ENCODE measurements at places on chromosomes 5 and 9. TPM values are rescaled to one million over a fixed set of nuclear protein-coding genes. Genes with fewer than 3 reads are reported as not detected.

The PCDHB5 gene
- total RNA-seq: 0.57 TPM

The SLC27A6 gene
- total RNA-seq: 0.28 TPM

The PRRT1B gene
- total RNA-seq: not detected

The SLCO6A1 gene
- not detected for total RNA-seq

The BRD8 gene
- 28.0 TPM for total RNA-seq

The RNF180 gene
- total RNA-seq: 0.74 TPM

The PCDHB16 gene
- 0.18 TPM for total RNA-seq

The PGM5 gene
- total RNA-seq: 14.9 TPM

The GARNL3 gene
- total RNA-seq: 1.9 TPM

The TSLP gene
- total RNA-seq: 3.4 TPM

The SMIM33 gene
- not detected for total RNA-seq

The SLC36A2 gene
- not detected for total RNA-seq
